Skin of body (tissue), 3 donors: ENCODE measurements at places on chromosomes 7 and 10. TPM values are rescaled to one million over a fixed set of nuclear protein-coding genes. Genes with fewer than 3 reads are reported as not detected.

The FAM237B gene
- total RNA-seq: not detected

The WBP1L gene
- 34.0 TPM for total RNA-seq

DNA sequence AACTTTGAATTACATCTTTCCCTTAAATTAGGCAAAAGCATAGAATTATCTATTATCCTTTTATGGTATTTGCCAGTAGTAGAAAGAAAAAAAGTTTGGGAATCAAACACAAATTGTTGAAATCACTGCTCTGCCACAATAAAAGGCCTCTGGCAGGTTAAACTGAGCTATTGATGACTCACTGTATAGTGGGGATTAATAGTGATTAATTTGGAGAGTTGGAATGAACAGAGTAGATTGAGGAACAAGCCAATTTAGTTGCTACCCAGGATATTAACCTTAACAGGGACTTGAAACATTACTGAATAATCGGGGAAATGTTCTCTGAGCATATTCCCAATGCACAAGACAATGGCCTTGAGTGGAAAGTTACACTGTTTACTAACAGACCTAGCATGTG is 33.1 kb downstream of the MASTL start:
- DNase-seq: no peak

DNA sequence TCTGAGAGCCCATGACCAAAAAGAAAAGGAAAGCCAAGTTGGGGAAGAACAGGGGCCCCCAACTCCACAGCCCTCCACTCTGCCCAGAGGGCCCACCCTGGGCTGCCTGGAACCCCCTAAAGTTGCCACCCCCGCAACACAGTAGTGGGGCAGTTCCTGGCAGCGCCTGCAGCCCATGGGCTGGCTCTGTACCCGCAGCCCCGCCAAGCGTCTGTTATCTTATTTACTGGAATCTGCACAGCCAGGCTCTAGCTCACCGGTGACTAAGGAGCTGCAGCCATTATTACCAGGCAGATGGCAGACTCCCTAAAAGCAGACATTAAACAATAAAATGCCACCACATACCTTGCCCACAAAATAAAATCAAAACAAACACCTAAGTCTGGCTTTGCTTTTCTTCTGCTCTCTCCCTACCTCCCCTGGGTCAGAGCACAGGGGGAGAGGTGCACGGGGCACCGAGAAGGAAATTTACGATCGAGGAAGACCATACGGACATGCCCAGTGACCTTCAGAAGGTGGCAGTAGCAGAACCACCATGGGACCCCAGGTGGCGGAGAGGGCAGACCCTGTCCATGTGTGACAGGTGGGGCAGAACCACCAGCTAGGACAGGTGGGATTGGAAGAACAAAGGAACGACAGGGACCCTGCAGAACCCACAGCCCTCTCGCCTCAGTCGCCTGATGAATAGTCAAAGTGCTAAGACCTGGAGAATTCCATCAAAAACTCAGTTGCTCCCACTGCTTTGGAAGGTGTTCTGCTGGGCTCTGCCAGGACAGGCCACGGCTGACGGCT is 66.3 kb downstream of the PRKAG2 start:
- no peak for DNase-seq

GRCh38 chr10:79126351-79127080 is 57.8 kb downstream of the ZMIZ1 start:
- no peak for DNase-seq

DNA sequence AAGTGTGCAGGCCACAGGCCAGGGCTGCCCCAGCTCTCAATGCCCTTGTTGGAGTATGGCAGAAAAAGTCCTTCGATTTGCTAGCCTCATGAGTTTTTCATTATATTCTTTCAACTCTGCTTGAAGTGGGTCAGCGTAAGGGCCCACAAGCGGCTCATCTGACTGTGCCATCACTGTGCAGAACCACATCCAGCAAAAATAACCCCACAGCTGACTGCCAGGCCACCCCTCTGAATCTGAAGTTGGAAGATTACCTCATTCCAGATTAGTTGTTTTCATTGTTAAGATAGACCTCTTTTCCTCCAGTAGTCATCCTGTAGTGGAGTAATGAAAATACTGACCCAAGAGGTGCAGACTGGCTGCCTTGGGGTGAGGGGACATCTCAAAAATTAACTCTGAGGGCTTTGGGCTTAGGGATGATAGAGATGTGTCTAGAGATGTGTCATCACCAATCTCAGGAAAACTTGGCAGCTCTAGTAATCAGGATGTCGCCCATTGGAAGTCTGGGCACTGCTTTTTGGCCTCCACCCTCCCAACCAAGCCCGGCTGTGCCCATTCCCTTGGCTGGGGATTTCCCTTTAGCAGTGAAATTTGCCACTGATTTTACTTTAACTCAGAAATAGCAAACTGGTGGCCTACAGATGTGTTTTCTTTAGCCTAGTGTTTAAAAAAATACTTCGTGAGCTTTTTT is 164.3 kb downstream of the LCOR start:
- DNase-seq: no peak
